Stimulated activated CD8-positive, alpha-beta memory T cell treated with anti-CD3 and anti-CD28 coated beads, Interleukin-4, amount 100 ng/mL, for 4 hours (primary cell): ENCODE measurements at places on chromosomes 16 and 17.

DNA sequence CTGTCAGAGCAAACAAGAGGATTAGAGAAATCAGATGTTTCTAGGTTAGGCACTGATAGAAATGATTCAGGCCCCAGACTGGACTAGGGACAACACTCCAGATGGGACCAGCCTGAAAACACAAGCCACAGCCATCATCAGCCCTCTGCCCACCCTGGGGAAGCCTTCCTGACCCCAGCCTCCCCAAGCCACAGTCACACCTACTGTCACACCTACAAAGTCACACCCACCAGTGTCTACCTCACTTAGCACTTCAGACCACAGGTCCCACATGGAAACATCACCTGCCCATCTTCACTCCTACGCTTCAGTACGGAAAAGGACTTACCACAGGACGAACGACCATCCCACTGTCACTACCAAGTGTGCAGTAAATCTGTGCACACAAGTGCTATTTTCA is 197.9 kb downstream of the ZFHX3 start:
- no peak for DNase-seq

GRCh38 chr16:5444189-5444588 is 346.6 kb upstream of the EEF2KMT start:
- no peak for DNase-seq

GRCh38 chr17:78174346-78174869 is 6.0 kb downstream of the SYNGR2 start:
- no peak for DNase-seq

DNA sequence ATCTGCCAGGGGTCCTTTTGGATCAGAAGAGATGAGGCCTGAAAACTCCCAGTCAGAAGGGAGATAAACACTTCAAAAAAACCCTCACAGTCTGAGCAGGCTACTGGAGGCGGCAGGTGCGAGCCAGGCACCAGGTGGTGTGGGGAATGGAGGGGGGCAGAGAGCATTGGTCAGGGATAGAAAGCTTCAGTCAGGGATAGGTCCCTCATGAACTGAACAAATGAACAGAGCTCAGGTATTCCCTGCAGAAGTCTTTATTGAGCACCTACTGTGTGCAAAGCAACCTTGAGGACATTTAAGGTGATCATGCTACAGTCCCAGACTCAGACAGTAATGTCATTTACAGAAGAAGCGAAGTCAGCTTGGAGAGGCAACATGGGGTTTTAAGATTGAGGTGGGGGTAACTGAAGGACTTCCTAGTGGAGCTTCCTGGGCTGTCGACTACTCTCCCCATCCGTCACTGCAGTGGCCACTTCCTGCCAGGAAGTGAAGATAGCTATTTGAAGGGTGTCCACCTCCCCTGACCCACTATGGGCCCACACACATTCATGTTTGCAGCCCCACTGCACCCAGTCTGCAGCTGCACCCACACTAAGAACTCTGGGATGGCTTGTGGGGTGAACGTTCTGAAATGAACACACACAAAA is 3.2 kb downstream of the KIFC3 start:
- DNase-seq, result no peak

DNA sequence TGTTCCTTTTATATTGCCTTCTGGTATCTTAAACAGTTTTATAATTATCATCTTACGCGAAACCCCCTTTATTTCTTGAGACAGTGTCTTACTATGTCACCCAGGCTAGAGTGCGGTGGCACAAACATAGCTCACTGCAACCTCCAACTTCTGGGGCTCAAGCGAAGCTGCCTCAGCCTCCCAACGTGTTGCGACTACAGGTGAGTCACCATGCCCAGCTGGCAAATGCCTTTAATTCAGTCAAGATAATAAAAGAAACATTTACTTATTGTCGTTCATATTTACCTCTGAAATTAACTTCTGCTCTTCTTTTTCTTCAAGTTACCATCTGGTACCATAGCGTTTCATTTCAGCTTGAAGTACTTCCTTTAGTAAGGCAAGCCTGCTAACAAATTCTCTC is 43.9 kb downstream of the FBXL20 start:
- no peak for DNase-seq

- no peak for DNase-seq
These were observed 2449.5 kb downstream of the TP53TG3F start for GRCh38 chr16:35908942-35909341.

DNA sequence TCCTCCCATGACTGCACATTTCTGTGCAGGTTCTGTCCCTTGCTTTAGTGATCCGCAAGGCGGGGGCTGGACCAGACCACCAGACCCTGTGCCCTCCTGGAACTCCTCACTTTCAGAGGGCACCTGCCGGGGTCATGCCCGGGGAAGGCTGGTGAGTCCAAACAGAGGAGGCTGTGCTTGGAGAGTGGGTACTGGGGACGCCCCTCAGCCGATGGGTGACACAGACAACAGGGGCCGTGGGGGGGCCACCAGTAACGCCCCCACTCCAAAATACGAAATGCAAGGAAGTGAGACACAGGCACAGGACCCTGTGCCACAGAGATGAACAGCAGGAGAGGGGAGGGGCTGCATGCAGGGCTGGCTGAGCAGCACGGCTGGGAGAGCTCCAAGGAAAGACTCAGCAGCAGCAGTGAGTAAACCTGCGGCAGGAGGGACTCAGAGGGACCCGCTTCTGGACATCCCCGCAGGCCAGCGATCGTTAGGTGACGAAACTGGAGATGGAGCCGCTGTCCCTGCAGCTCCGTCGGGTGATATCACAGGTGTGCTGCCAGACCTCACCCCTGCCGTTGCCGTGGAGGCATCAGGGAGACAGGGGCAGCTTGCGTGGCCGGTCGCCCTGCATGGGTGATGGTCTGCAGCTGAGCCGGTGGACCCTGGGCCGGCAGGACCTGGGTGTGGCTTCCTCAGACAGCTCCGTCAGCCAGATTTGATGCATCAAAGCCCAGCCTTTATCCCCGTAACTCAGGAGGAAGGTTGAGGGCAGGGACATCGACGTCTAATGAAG is 71.2 kb upstream of the GNG13 start:
- no peak for DNase-seq

DNA sequence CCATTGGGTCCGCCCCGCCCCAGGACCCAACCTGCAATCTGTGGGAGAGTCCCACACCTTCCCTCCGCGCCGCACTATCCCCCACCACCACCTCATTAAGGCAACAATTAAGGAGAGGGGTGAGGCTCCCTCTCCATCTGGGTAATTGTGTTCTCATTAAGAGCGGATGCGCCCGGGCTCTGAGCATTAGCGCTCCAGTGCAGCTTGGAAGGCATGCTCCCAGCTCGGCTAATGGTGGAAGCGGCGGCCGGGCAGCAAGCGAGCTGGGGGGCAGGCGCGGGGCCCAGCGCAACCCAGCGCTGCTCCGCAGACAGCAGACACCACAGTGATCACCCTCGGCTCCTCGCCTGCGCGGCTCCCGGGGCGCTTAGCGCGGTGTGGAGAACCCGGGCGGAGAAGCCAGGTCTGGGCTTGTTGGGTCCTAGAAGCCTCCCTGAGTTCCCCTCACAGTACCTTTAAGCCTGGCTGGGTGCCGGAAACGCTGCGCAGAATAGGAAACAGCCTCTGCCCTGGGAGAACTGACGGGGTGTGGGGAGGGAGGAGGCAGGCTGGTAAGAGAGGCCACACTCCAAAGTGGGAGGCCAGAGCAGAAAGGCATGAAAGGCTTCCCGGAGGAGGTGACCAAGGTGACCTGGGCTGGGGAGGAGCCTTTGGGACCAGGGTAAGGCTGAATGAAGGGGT is 6.4 kb downstream of the CBLN1 start:
- DNase-seq, result no peak

DNA sequence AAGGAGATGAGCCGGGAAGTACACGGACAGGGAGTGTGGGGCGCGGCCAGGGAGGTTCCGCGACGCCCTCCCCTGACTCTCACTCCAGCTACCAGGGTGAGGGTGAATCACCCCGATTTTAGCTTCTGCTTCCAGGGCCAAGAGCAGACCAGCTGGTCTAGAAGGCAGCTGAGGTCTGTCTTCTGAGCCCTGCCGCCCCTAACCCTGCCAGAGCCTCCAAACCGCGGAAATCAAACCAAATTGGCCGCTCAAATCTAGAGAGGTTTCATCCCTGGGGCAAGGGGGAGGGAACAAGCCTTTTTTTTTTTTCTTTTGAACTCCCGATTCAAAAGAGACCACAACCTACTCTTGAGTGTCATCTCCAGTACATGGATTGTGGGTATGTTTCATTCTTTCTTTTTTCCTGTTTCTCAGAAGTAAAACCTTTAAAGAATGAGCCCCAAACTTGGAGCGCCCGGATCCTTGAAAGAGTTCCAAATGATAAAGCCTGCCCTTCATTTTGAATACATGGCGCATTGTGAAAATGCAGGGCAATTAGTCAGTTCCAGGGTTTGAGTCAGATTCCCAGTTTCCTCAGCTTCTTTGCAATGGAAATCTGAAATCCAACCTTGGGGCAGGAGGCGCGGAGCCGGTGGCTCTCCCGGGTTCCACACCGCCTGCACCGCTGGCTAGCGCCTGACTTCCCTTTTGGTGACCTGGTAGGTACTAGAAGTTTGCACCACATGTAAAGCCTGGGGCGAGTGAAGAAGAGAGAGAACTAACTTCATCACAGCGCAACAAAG is 16.5 kb upstream of the ZFHX3 start:
- DNase-seq, result no peak

GRCh38 chr16:19963301-19963700 is 78.7 kb upstream of the GPRC5B start:
- no peak for DNase-seq

DNA sequence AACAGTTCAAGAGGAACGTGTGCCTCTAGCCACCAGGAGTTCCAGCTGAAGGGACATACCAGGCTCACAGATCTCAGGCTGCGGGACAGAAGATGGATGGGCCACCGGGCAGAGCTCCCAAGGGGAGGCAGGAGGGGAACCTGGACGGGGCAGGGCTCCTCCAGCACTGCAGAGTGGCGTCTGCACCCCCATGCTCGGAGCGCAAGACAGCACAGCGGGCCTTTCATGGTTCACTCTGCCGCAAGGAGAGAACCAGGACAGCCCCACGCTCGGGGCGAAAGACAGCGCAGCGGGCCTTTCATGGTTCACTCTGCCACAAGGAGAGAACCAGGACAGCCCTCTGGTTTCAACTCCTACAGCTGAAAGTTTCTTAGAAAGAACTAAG is 20.6 kb downstream of the SLC38A10 start:
- DNase-seq, result no peak

DNA sequence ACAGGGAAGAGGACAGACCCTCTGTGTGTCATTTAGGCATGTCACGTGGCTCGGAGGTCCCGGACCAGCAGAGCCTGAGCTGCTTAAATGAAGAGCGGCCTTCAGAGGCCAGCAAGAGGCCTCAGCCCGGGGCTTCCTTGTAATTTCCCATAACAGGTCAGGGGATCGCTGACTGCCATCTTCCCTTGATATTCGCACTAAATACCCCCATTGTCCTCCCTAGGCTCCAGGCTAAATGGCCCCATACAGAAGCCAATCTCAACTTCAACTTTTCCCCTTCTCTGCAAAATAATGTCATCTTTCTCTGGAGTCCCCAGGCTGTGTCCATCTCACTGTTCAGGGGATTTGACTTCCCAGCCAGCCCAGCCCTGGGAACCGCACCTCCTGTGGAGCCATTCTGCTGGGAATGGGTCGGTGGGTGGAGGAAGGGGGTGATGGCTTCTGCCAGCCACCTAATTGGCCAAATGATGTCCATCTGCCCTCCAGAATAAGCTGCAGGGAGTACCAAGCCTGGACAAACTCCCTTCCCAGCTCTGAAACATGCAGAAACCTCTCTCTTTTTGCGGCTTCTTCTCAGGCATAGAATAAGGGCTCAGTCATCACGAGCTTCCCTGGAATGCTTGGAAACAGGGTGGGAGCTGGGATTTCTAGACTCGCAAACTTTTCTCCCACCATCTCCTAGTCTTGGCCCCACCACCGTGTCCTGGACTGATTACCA is 129.9 kb downstream of the SDK2 start:
- no peak for DNase-seq

DNA sequence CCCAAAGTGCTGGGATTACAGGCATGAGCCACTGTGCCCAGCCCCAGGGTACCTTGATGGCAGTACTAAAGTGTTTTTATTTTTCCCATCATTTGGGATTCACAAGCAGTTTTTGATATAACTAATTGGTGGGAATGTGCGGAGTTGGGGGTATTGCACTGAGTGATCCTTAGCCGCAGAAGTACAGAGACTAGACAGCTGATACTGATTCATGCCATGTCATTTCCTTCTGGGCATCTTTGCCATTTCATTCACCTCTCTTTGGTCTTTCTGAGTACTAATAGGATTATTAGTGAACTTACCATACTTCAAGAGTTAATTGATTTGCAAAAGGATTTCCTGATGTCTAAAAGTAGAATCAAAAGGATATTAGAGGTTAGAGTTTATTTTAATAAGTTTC is 9.7 kb downstream of the NMT1 start:
- no peak for DNase-seq

DNA sequence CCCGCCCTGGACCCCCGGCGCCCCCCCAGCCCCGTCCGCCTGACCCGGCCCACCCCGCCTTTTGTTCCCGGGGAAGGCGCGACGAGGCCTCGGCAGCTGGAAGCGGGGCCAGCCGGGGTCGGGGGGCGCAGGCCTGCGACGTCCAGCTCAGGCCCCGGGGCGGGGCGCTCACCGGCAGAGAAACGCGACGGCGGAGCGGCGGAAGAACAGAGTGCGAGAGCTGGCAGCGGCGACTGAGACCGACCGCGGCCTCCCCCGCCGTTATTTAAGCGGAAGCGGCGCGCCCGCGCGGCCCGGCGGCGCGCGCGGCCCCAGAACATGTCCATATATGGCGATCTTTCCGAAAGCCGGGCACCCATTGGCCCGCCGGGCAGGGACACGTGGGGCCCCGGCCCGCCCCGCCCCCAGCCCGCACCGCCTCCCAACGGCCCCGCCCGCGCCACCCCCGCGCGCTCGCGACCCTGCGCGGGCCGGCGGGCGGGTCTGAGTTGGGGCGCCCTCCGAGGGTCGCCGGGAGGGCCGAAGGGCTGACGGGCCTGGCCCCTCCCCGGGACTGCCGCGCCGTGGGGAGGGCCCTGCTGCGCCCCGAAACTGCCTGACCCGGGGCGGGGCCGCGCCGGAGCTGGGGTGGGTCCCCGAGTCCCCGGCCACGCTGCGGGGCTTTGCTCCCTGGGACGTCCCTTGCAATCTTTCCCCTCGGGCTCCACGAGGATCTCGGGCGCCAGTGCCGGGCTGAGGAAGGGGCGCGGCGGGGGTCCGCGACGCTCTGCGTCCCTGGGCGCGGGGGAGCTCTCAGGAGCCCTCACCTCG is at the start of gene ACTG1:
ACTG1 (minus strand) TSS at position 238 of the 810 bp plus-strand sequence. CDS start 445 bp downstream, outside the sequence.
- DNase-seq, result peak; percentile 87

GRCh38 chr16:6684076-6684673 is 648.5 kb upstream of the RBFOX1 start:
- no peak for DNase-seq

DNA sequence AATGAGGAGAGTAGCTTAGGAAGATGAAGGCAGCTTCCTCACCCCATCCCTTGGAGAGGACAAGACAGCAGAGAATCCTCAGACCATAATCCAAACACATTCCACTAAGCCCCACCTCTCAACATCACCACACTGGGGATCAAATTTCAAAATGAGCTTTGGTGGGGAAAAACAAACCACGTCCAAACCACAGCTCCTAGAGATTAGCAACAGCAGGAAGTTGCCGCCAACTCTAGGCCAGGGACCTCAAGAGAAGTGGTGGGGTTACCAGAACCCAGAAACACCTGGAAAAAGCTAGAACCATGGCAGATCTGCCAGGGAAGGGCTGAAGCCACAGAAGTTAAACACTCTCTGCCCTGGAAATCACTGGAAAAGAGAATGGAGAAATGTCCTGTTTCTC is 571.6 kb downstream of the HS3ST4 start:
- DNase-seq, result no peak
